ENCODE measurements at places on chromosomes 6 and 20. TPM values are rescaled to one million over a fixed set of nuclear protein-coding genes. Genes with fewer than 3 reads are reported as not detected.

PTPRK gene
- total RNA-seq: 2.0 TPM

BLOC1S5 gene
- total RNA-seq: 17.3 TPM

STMND1 gene
- not detected for total RNA-seq

GPR63 gene
- 2.2 TPM for total RNA-seq

IL17F gene
- not detected for total RNA-seq

C6orf118 gene
- total RNA-seq: not detected

CLIC5 gene
- total RNA-seq: 5.4 TPM

DCDC2 gene
- not detected for total RNA-seq

MLN gene
- not detected for total RNA-seq

C6orf141 gene
- 0.53 TPM for total RNA-seq

PRELID3B gene
- 72.3 TPM for total RNA-seq

PDYN gene
- not detected for total RNA-seq

PRDM1 gene
- 26.0 TPM for total RNA-seq

ZNF341 gene
- 4.3 TPM for total RNA-seq

LCA5 gene
- 0.05 TPM for total RNA-seq

MRAP2 gene
- total RNA-seq: not detected

LTB gene
- total RNA-seq: 1,438 TPM

XRN2 gene
- 72.6 TPM for total RNA-seq

OPRL1 gene
- 1.8 TPM for total RNA-seq

AURKA gene
- 44.5 TPM for total RNA-seq

CRISP3 gene
- total RNA-seq: not detected

ZSCAN23 gene
- 1.6 TPM for total RNA-seq

CLPSL1 gene
- not detected for total RNA-seq

MUC21 gene
- not detected for total RNA-seq

PGC gene
- not detected for total RNA-seq

Measured in activated naive CD4-positive, alpha-beta T cell treated with anti-CD3 and anti-CD28 coated beads, Interleukin-2, amount 10 ng/mL, durations not matched to agents 5 hours and 36 hours (primary cell).